ENCODE measurements at places on chromosomes 6 and 20.
A peak's percentile ranks its signal among the peaks of the same experiment; 100 is the strongest.

DNA sequence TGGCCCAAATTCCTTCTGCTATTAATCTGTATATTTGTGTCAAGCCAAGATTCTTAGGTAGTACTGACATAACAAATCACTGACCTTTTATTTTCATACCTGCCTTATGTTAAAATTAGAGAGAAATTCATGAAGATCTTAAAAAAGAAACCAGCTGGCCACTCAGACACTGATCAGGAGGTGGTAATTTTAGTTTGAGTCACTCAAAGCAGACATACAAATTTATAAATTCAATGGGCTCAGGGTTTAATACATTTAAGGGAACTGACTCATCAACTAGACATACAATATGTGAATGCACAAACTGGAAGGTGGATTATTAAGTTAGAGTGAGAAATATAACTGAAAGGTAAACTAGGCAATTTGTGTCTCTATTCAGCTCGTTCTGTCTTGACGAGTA is 711.9 kb upstream of the EYS start:
- H3K36me3 ChIP-seq, result no peaks in the 10 kb centered on the region
- H3K4me1 ChIP-seq, result no peaks in the 10 kb centered on the region
- no peaks in the 10 kb centered on the region for H3K27me3 ChIP-seq
- H3K4me3 ChIP-seq, result no peak overlapping the region

DNA sequence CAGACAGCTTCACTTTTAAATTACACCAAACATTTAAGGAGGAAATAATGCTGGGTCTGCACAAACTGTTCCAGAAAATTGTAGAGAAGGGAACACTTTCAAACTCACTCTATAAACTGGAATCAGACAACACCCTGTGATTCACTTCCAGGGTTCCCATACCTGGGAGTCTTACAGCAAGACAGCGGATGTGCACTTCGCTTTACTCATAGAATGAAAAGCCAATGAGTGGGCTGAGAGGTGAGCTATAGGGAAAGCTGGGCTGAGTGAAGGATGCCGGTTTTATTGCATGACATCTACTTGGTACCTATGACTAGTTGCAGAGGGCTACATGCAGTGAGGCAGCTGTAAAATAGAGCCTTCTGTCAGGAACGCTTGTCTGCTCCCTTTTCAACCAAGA is 152.1 kb downstream of the FNDC1 start:
- DNase-seq, result no peak
- H3K27me3 ChIP-seq, result peaks cover 61% of the 10 kb centered on the region
- H3K4me3 ChIP-seq, result no peak overlapping the region
- H3K36me3 ChIP-seq, result no peaks in the 10 kb centered on the region
- no peaks in the 10 kb centered on the region for H3K4me1 ChIP-seq
- H3K27ac ChIP-seq, result no peak overlapping the region

DNA sequence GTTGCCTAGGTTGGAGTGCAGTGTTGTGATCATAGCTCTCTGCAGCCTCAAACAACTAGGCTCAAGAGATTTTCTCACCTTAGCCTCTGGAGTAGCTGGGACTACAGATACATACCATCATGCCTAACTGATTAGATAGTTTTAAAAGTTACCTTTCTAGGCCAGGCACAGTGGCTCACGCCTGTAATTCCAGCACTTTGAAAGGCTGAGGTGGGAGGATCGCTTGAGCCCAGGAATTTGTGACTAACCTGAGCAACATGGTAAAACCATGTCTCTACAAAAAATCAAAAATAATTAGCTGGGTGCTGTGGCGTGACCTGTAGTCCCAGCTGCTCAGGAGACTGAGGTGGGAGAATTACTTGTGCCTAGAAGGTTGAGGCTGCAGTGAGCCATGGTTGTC is 41.2 kb downstream of the SLC17A5 start:
- DNase-seq, result no peak
- no peak overlapping the region for H3K27ac ChIP-seq
- no peaks in the 10 kb centered on the region for H3K4me1 ChIP-seq
- H3K4me3 ChIP-seq, result no peak overlapping the region
- H3K27me3 ChIP-seq, result no peaks in the 10 kb centered on the region

DNA sequence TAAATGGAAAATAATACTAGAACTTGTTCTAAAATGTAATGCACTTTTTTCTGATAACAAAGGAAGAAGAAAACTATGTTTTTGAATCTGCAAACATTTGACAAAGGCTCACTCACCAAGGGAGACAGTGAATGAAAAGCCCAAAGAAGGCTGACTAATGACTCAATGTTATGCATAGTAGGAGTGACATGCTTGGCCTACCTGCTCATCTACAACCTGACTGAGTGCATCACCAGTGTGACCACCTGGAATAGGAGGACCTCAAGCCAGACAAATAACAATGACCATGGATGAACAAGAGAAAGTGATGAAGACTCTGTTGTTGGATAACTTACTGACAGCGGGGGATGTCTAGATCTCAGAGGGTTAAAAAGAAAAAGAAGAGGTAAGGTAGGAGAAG is 157.2 kb downstream of the SIM1 start:
- peaks cover 9% of the 10 kb centered on the region for H3K27me3 ChIP-seq
- no peaks in the 10 kb centered on the region for H3K36me3 ChIP-seq
- no peaks in the 10 kb centered on the region for H3K4me1 ChIP-seq
- H3K4me3 ChIP-seq, result no peak overlapping the region
- DNase-seq, result no peak
- H3K27ac ChIP-seq, result no peak overlapping the region

DNA sequence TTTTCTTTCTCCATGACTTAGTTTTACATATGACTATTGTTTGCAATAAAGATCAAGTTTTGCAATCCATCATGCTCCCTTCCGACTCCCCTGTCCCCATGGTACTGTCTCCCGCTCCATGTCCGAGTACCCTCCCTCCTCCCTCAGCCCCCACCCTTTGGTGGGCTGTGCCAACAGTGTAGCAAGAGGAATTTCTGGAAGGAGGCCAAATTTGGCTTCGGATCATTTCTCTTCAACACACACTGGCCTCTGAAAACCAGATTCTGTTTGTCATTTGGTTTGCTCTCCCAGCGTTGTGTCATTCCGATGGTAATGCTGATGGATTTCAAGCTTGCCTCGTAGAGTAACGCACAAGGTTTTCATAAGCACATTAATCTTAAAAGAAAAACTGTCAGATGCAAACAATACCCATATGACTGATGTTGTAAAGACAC is 22.9 kb upstream of the PAX1 start:
- no peak overlapping the region for H3K27ac ChIP-seq
- peaks cover 7% of the 10 kb centered on the region for H3K27me3 ChIP-seq
- no peak overlapping the region for H3K4me3 ChIP-seq
- no peaks in the 10 kb centered on the region for H3K36me3 ChIP-seq
- no peaks in the 10 kb centered on the region for H3K4me1 ChIP-seq

DNA sequence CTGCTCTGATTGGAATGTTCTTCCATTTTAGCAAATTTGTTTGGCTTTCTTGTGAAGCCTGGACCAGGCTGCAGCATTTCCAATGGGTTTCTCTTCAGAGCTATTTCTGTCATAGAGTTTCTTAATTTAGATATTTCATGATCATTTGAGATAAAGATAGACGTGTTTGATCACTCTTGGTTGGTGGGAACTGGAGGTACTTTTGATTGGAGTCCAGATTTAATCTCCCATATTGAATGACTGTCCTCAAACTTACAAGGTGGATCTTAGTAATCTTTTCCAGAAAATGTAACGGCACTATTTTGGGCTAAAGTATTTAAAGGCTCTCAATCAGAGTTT is 29.2 kb downstream of the RNF144B start:
- no peak overlapping the region for H3K27ac ChIP-seq
- DNase-seq, result no peak
- no peaks in the 10 kb centered on the region for H3K27me3 ChIP-seq
- H3K4me3 ChIP-seq, result no peak overlapping the region
- H3K4me1 ChIP-seq, result no peaks in the 10 kb centered on the region

GRCh38 chr20:41152108-41152757 is 14.9 kb downstream of the PLCG1 start:
- H3K27me3 ChIP-seq, result no peaks in the 10 kb centered on the region
- peak overlapping the region; percentile 31 for H3K4me3 ChIP-seq
- no peak for DNase-seq
- H3K4me1 ChIP-seq, result peaks cover 91% of the 10 kb centered on the region

GRCh38 chr20:41047975-41048305 is 19.3 kb downstream of the TOP1 start:
- peak overlapping the region; percentile 91 for H3K27ac ChIP-seq
- H3K4me1 ChIP-seq, result peaks cover 94% of the 10 kb centered on the region
- no peaks in the 10 kb centered on the region for H3K27me3 ChIP-seq
- H3K36me3 ChIP-seq, result peaks cover 10% of the 10 kb centered on the region
- DNase-seq, result no peak
- peak overlapping the region; percentile 77 for H3K4me3 ChIP-seq

DNA sequence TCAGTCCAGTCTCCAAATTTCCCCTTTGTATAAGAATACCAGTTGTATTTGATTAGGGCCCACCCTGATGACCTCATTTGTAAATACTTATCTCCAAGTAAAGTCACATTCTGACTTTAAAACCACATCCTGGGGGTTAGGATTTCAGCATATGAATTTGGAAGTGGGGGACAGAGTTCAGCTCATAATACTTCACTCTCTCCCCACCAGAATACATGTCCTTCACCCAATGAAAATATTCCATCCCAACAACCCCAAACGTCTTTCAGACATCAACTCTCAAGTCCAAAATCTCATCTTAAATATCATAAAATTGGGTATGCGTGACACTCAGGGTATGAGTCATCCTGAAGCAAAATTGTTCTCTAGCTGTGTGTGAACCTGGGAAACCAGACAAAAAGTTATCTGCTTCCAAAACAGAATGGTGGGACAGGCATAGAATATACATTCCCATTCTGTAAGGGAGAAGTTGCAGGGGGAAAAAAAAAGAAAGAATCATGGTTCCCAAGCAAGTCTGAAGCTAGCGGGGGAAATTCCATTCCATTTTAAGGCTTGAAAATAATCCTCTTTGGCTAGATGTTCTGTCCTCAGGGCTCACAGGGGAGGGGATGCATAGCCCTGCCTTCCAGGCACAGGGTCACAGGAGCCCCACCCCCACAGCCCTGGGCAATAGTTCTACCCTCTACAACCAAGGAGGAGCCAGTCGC is 113.9 kb downstream of the ADAT2 start:
- no peaks in the 10 kb centered on the region for H3K36me3 ChIP-seq
- DNase-seq, result no peak
- H3K4me3 ChIP-seq, result no peak overlapping the region
- no peak overlapping the region for H3K27ac ChIP-seq
- no peaks in the 10 kb centered on the region for H3K27me3 ChIP-seq
- H3K4me1 ChIP-seq, result no peaks in the 10 kb centered on the region

- peak overlapping the region; percentile 64 for H3K4me3 ChIP-seq
- H3K27me3 ChIP-seq, result no peaks in the 10 kb centered on the region
- peak overlapping the region; percentile 93 for H3K27ac ChIP-seq
- peaks cover 2% of the 10 kb centered on the region for H3K36me3 ChIP-seq
- no peak for DNase-seq
- H3K4me1 ChIP-seq, result peaks cover 63% of the 10 kb centered on the region
Measured at GRCh38 chr20:23920408-23921325, 41.1 kb upstream of the CST5 start.

- no peak overlapping the region for H3K27ac ChIP-seq
- no peaks in the 10 kb centered on the region for H3K36me3 ChIP-seq
- H3K27me3 ChIP-seq, result peaks cover 8% of the 10 kb centered on the region
- no peak overlapping the region for H3K4me3 ChIP-seq
- DNase-seq, result no peak
- no peaks in the 10 kb centered on the region for H3K4me1 ChIP-seq
Measured at GRCh38 chr20:50323777-50324775, 133.4 kb downstream of the CEBPB start.

GRCh38 chr6:112337209-112337638 is 9.9 kb upstream of the RFPL4B start:
- peaks cover 2% of the 10 kb centered on the region for H3K36me3 ChIP-seq
- DNase-seq, result no peak
- peaks cover 46% of the 10 kb centered on the region for H3K27me3 ChIP-seq
- H3K27ac ChIP-seq, result no peak overlapping the region
- no peak overlapping the region for H3K4me3 ChIP-seq

- H3K4me3 ChIP-seq, result no peak overlapping the region
- H3K27ac ChIP-seq, result no peak overlapping the region
- peaks cover 9% of the 10 kb centered on the region for H3K27me3 ChIP-seq
- no peaks in the 10 kb centered on the region for H3K4me1 ChIP-seq
- no peaks in the 10 kb centered on the region for H3K36me3 ChIP-seq
Measured at GRCh38 chr20:19649041-19649440, 109.0 kb upstream of the RIN2 start.

- DNase-seq, result no peak
- no peak overlapping the region for H3K4me3 ChIP-seq
- peaks cover 7% of the 10 kb centered on the region for H3K36me3 ChIP-seq
- no peaks in the 10 kb centered on the region for H3K27me3 ChIP-seq
Measured at GRCh38 chr6:116221911-116222310, 32.0 kb downstream of the TSPYL4 start.

DNA sequence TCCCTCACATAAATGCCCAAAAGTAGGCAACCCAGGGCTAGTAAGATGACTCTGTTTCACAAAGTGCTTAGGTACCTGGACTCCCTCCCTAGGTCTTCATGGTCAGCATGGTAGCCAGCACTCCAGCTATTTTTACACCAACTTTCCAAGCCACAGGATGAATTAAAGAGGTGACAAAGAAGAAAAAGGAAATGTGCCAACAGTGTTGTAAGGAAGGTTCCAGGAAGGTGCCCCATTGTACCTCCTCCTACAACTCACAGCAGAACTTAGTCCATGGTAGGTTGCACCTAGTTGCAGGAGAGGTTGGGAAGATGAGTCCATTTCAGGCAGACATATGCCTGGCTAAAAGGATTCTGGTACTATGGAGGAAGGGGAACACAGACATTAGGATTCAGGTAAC is 19.7 kb upstream of the RNF8 start:
- DNase-seq, result no peak
- no peaks in the 10 kb centered on the region for H3K27me3 ChIP-seq
- H3K36me3 ChIP-seq, result peaks cover 2% of the 10 kb centered on the region
- H3K4me3 ChIP-seq, result no peak overlapping the region
- H3K4me1 ChIP-seq, result no peaks in the 10 kb centered on the region

DNA sequence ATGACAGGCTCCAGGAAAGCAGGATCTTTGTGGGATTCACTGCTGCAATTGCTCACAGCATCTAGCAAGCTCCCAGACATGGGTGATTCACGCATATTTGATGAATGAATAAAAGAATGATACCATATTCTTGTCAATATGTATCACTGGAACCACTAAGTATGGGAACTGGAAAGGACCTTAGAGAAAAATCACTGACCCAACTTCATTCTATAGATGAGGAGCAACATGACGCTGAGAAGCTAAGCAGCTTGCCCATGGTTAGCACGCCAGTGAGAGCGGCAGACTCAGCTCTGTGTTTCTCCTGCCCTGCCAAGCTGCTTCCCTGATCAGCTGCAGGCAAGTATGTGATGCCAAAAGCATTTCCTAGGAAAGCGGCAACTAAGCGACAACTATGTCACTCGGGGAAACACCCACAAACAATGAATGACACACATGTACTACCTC is 66.8 kb downstream of the PPP1R3G start:
- no peak for DNase-seq
- no peaks in the 10 kb centered on the region for H3K27me3 ChIP-seq
- no peak overlapping the region for H3K27ac ChIP-seq
- no peaks in the 10 kb centered on the region for H3K36me3 ChIP-seq

DNA sequence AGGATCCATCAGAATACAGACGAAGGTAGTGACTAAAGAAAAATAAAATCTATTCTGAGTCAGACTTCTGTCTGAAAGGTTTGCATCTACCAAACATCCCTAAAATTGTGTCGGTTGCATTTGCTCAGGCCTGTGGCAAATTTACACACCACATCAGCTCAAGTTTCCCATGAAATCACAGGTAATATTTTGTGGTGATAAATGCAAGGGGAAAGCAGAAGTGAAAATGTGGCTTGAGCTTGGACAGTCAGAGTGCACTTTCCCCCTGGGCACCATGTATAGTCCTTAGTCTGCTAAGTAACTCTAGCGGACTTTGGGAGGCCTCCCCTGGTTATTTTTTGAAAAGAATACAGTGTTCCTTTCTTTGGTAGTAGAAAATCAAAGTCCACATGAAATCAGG is 159.1 kb downstream of the PKHD1 start:
- no peaks in the 10 kb centered on the region for H3K36me3 ChIP-seq
- H3K4me3 ChIP-seq, result no peak overlapping the region
- H3K4me1 ChIP-seq, result no peaks in the 10 kb centered on the region
